Tibial nerve (tissue), 4 donors: ENCODE measurements at places on chromosomes 2 and 18. TPM values are rescaled to one million over a fixed set of nuclear protein-coding genes. Genes with fewer than 3 reads are reported as not detected.

GRCh38 chr2:66573416-66573815 is 138.5 kb downstream of the MEIS1 start:
- no peaks in the 10 kb centered on the region for H3K36me3 ChIP-seq
- H3K27ac ChIP-seq = no peak overlapping the region
- no peak overlapping the region for H3K4me3 ChIP-seq
- no peaks in the 10 kb centered on the region for H3K27me3 ChIP-seq
- DNase-seq = no peak

GRCh38 chr2:112683550-112684414 is 37.0 kb upstream of the NT5DC4 start:
- no peaks in the 10 kb centered on the region for H3K27me3 ChIP-seq
- no peak overlapping the region for H3K27ac ChIP-seq
- H3K4me3 ChIP-seq = no peak overlapping the region
- DNase-seq = no peak
- H3K4me1 ChIP-seq = no peaks in the 10 kb centered on the region
- no peaks in the 10 kb centered on the region for H3K36me3 ChIP-seq

DNA sequence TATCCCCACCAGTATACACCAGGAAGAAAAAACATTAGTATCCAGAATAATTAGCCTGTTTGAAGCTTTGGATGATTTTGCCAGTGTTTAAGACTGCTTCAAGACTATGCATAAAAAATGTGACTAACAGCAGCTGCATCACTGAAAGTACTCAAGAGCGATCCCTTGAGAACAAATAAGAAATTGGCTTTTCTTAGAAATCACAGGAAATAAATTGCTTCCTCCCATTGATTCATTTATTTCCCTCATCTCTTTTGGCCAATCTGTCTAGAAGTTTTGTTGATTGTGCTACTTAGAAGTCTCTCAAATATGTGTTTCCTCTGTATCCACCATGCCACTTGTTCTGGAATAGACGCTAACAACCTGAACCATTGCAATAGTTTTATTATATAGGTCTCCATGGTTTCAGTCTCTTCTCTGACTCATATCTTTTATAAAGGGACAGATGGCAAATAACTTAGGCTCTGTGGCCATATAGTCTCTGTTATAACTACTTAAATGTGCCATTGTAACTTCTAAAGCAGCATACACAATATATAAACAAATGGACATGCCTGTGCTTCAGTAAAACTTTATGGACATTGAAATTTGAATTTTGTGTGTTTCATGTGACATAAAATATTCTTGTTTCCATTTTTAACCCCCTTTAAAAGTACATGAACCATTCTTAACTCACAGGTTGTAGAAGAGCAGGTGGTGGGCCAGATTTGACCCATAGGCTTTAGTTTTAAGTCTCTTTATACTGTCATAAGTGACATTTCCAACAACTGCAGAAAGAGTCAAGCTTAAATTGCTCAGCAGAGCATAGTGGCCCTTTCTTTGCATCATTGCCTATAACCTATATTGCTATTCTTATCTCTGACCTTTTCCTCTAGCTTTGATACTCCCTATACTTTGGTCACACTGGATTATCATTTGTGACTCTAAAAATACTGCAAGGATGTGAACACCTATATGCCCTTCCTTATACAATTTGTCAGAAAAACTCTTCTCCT is 123.9 kb downstream of the MC4R start:
- H3K4me3 ChIP-seq = no peak overlapping the region
- H3K36me3 ChIP-seq = no peaks in the 10 kb centered on the region
- no peak for DNase-seq

DNA sequence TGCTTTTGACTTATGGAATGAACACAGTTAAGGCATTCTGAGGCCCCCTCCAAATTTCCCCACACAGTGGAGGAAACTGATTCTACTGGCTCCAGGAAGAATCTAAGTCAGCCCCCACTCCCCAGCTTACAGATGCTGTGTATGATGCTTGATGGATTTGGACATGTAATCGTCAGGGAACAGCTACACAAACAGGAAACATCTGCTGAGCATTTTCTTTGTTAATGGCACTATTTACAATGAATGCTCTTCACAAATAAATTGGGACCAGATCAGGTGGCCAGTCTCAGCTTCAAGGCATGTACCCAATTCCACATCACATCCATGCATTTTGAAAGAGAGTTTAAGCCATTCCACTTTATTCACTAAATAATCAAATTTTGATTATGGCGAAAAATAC is 562.3 kb downstream of the SOX11 start:
- H3K4me3 ChIP-seq = no peak overlapping the region
- H3K27me3 ChIP-seq = no peaks in the 10 kb centered on the region
- H3K36me3 ChIP-seq = no peaks in the 10 kb centered on the region
- no peak overlapping the region for H3K27ac ChIP-seq

The CD207 gene
- not detected for total RNA-seq
